ENCODE measurements at places on chromosomes 6 and 20.

GRCh38 chr6:167826896-167827582 is at the start of gene AFDN:
Gene AFDN (plus strand): TSS chr6:167826911. CDS start chr6:167827133, 222 bp downstream.
- no peak for DNase-seq

DNA sequence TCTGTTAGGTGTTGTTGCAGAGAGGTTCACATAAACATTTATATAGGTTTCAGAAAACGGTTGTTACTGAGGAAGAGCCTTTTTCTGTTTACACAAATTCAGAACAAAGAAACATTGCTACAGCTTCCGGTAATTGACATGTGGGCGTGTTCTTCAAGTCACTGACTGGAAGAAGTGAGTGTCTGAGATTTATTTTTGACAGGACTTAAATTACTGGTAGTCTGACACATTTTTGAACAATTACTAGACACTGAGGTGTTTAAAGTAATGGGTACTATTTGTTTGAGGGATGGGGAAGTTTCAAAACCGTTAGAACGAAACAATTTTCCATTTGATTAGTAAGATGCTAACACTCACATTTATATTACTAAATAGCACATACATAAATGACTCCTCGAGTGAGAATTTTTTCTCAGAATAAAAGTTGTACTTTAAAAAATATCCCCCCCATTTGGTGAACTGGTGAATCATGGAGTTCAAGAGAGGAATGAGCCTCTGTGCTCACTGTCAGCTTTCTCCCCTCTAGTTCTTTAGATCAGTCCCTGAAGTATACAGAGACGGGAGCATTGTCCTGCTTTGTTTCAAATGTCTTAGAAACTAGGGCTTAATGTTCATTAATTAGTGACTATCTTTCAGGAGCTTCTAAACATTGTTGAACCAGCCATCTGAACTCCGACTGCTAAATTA is 98.7 kb downstream of the TSHZ2 start:
- no peak for DNase-seq

DNA sequence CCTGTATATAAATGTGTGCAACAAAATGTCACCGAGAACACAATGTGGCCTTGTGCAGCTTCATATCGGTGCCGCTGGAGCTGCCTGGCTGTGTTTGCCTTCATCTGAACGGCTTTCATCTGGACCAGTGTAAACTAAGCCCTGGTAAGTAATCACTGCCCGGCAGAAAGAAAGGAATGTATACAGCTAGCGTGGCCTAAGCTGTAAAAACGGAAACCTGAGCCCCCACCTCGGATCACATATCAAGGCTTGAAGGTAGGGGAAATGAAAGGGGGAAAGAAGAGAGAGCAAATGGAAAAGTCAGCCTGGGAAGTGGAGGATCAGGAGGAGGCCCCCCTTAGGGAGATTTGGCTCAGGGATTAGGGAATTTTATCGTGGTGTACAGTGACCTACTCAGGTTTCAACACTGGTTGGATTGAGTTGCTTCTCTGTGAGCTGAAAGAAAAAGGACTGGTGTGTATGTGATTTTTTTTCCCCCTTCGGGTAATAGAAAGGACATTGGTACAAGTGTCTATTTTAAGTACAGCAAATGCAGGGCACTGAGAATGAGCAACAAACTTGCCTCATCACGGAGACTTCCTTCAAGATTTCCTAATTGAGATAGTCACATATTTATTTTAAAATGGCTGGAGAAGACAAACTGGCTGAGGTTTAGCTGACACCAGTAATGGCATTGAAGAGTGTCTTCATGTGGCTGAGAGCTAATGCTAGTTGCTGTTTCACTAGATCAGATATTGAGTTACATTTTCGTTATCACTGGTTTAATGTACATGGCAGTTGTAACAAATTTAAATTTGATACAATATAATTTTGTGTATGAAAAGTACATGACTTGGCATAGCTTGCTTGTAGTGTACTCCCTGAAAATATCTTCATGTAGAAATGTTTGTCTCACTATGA is 3.5 kb downstream of the SOBP start:
- peak; percentile 68 for DNase-seq

GRCh38 chr6:33193619-33194018 is 1.4 kb upstream of the COL11A2 start:
- DNase-seq: no peak

- DNase-seq: no peak
These were observed 31.0 kb downstream of the GLO1 start for GRCh38 chr6:38671885-38672467.

DNA sequence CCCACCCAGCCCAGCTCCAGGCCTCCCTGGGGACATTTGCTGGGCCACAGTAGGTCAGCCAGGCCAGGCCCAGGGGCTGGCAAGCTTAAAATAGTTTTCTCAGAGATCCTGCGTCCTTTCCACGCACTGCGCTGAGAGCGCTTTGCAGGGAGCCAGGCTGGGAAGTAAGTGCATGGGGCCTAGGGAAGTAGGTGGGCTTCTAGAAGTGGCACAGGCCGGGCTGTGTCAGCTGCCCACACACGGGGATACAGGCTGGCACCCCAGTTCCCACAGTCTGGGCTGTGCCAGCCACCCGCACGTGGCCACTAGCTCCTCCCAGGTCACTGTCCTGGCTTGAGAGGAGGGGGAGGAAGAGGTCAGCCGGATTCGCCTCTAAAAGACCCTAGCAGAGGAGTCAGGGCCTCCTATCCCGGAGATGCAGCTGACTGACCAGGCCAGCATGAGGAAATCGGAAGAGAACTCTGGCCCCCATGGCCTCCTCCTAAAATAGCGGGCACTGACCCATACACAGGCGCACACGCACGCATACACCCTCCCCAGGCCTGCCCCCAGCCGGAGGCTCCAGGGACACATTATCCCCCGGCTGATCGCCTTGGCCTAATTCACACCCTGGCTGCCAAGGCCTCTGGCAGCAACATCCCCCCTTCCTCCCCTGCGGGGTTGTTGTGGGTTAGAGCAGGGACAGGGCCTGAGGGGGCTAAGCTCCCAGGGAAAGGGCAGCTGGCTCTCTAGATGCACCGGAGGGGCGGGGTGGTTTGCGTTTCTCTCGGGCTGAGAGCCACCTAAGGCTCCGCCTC is 5.4 kb downstream of the SLCO4A1 start:
- no peak for DNase-seq

DNA sequence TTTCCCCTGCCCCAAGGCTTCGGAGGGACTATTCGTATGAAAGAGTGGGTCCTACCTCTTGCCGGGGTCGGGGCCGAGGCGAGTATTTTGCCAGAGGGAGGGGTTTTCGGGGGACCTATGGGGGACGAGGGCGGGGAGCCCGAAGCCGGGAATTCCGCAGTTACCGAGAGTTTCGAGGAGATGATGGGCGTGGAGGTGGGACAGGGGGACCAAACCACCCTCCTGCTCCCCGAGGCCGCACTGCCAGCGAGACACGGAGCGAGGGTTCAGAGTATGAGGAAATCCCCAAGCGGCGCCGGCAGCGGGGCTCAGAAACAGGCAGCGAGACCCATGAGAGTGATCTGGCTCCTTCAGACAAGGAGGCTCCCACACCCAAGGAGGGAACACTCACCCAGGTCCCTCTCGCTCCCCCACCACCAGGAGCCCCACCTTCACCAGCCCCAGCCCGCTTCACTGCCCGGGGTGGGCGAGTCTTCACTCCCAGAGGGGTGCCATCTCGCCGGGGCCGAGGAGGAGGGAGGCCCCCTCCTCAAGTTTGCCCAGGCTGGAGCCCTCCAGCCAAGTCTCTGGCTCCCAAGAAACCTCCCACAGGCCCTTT is 11.3 kb downstream of the PRRC2A start:
- no peak for DNase-seq

GRCh38 chr6:160739955-160740354 is 37.9 kb downstream of the PLG start:
- DNase-seq: no peak

DNA sequence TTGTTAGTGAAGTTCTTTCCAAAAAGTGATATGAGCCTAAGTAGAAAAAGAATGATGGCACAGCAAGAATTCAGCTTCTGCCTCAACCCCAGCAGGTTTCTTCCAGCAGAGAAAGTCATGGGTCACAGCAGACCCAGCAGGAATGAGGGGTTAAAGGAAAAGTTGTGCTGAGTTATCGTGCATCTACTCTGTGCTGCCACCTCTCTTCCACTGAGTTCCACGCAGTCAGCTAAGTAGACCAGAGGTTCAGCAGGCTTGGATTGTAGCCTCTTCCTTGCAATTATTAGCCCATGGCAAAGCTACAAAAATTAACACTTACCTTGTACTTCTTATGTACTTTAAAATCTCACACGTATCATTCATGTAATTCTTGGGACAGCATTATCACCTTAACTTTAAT is 510.8 kb downstream of the PTPRT start:
- no peak for DNase-seq

DNA sequence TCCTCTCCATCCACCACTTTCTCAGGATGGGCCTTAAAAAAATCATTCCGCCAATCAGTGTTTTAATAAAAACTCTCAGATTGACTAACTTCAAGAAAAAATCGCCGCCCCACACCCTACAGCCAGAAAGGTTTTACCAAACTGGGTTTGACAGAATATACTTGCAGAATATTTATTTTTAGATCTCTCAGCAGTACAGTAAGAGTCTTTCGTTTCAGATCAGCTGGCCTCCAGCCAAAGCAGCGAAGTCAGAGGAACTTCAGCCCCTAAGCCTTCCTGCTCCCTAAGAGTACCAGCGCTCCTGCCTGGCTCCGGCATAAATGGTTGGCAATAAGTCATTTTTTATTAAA is 24.7 kb downstream of the TBC1D7 start:
- DNase-seq: no peak

DNA sequence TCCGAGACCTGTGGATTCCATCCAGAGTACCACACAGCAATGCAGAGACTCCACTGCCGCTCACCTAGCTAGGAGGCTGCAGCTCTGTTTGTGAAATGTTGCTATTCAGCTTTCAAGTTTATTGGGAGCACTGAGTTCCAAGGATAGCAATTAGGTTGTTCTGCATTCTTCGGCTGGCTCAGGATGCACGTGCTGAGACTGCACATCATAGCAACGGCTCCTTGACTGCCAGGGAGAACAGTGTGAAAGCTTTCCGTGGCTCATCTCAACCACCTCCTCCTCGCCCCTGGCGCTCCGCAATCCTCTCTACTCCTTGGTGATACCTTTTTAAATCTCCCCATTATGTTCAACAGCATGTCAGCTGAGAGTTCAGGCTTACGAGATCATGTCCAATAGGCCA is 116.6 kb downstream of the TSHZ2 start:
- DNase-seq: no peak

DNA sequence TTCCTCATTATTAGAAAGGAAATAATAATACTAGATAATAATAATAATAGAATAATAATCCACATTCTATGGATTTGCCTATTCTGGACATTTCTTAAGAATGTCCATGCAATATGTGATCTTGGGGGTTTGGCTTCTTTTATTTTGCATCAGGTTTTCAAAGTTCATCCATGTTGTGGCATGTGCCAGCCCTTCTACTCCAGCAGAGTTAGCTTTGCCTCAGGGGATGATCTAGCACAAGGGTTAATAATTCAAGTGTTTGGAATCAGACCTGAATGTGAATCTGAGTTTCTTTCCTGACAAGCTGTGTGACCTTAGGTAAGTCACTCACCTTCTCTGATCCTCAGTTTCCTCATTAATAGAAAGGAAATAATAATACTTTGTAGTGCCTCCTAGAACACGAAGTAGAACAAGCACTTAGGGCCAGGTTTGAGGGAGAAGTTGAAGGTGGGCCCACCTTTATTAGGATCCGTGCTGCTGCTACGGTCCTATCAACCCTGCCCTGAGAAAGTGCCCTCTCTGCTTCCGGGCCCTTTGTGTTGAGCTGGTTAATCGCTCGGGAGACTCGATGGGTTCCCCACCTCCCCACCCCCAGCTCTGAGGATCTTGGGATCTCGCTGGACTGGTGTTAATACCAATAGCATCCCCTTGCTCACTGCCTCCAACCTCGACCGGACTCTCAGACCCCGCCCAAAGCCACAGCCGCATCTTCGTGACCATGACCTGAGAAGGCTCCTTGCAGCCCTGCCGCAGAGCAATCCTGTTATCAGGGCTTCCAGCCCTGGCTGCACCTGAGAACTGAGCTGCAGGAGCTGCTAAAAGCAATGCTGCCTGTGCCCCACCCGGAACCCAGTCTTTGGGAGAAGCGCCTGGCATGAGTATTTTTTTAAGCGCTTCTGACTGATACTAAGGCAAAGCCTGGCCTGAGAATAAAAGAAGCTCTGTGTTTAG is 26.9 kb downstream of the RBM38 start:
- no peak for DNase-seq

DNA sequence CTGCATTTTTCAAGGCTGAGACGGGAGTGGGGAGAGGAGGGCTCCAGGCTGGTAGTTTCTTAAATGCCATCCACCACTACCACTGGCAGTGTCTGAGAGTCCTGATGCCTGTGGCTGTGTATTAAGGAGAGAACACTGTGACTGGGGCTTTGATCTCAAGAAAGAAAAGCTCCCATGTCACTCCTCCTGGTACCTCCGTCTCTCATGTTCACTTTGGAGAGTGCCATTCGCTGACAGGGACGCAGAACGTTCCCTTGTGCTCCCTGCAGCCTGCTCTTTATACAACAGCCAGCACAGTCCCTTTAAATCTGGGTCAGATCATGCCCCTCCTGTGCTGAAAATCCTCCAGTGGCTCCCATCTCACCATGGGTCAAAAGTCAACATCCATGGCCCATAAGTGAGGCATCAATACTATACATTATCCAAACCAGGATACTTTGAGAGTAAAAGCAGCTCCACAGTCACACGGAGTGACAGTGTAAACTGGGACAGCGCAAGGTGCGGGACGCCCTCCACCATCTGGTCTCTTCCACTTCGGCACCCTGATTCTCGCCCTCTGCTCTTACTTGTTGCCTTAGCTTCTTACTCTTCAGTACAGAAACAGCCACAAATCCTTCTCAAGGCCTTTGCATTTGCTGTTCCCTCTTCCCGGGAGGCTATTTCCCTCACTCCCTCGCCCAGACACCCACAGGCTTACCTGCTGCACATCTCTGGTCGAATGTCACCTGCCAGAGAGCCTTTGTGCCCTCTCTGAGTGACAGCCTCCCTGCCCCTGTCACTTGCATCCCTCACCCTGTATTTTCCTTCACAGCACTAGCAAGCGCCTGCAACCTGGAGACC is 20.0 kb downstream of the PDYN start:
- no peak for DNase-seq

- no peak for DNase-seq
These were observed 14.0 kb downstream of the RBL1 start for GRCh38 chr20:37081717-37082289.

- DNase-seq: no peak
These were observed 49.4 kb upstream of the CD83 start for GRCh38 chr6:14068133-14068532.

DNA sequence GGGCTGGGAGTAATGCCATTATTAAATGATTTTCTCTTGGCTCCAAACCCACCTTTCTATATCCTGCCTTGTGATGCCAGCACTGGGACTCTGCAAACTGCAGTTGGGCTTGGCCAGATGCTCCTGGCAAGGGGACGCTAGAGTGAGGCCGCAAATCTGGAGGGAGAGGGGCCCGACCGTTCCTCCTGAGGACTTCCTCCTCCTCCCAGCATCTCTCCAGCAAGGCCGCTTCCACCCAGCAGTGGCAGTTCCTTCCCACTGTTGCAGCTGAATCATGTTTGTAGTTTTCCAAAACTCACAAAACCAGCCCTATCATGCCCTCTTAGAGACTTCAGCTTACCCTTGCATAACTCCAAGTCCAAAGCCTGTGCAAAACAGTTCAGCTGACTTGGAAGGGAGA is 244.4 kb downstream of the FOXA2 start:
- no peak for DNase-seq

- no peak for DNase-seq
These were observed 46.4 kb upstream of the FERMT1 start for GRCh38 chr20:6169251-6169650.

GRCh38 chr20:10427060-10427692 is 6.8 kb downstream of the MKKS start:
- DNase-seq: no peak

Measured in NCI-H524 treated with DMSO at 0.1 percent for 48 hours (cell line).